ENCODE measurements at places on chromosomes 1 and 21.

GRCh38 chr1:54259546-54260140 lies 59.7 kb downstream of the MRPL37 start:
- no peak for DNase-seq

- no peak for DNase-seq
These were observed 11.7 kb upstream of the MAP3K21 start for GRCh38 chr1:233315718-233316301.

DNA sequence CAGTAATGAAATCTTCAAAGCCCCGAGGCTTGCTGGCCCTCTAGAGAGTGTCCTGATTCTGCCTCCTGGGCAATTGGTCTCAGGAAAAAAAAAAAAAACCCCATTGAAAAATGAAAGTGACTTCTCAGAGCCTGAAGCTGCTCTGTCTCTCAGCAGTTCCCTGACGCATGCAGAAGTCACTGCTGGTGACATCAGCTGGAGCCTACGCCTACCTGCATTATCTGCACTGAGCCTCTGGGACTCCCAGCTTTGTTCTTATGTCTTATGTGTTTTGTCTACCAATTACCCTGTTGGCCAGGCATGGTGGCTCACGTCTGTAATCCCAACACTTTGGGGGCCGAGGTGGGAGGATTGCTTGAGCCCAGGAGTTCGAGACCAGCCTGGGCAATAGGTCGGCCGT lies 10.1 kb upstream of the SLC25A33 start:
- no peak for DNase-seq

DNA sequence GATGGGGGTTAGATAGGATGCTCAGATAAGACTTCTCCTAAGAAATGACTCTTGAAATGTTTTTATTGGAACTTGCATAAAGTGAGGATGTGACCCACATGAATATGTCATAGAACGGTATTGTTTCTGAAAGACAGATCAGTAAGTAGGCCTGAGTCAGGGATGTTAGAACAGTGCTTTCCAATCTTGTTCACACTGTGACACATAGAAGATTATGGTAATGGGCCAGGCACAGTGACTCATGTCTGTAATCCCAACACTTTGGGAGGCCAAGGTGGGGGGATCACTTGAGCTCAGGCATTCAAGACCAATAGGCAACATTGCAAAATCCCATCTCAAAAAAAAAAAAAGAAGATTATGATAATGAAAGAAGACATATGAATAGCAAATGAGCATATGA lies 32.9 kb downstream of the FMO4 start:
- no peak for DNase-seq

DNA sequence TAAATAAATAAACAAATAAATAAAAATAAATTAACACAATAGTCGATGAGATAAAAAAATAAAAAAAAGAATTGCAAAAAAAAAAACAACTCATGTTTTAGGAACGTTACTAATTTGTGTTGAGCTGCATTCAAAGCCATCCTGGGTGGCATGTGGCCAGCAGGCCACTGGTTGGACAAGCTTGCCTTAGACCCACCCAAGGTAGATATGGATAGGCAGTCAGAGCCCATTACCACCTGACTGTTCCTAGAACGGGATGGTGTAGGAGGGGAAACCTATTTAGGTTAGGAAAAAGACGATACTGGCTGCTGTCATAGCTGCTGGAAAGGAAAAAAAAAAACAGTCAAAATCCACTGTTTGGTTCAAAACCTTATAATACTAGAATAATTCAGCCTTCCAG lies 40.8 kb downstream of the HTR6 start:
- no peak for DNase-seq

- no peak for DNase-seq
These were observed 40.2 kb downstream of the APP start for GRCh38 chr21:26130249-26130881.

GRCh38 chr1:66227966-66228365 lies 306.0 kb upstream of the SGIP1 start:
- no peak for DNase-seq

DNA sequence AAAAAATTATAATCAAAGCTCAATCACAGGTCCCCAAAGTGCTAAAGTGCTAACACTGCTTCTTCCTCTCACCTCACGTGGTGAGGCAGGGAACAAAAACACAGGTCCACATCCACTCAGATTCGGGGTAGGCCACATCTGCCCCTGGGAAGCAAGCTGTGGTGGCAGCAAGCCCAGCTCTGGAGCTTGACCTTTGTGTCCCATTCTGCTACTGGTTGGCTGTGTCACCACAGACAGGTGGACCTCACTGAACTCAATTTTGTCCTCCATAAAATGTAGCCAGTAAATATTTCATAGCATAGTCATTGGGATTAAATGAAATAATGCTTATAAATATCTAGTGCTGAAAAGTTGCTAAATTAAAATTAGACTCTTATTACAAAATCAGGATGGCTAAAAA lies 8.5 kb downstream of the AZIN2 start:
- DNase-seq, result no peak

DNA sequence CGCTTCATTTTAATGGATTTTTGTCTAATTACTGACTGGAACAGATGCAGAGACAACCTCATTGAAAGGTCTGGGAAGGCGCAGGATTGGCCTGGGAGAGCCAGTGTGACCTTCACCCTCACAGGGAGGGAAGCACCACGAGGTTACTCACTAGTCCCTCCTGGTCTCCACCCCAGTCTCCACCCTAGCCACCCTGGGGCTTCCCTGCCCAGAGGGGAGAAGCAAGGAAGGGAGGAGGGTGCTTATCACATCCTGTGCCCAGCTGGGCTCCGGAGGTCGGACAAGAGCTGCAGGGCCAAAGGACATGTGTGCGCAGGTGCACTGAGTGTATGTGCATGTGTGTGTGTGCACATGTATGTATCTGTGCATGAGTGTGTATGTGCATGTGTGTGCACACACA lies 220.1 kb upstream of the VAMP3 start:
- no peak for DNase-seq

DNA sequence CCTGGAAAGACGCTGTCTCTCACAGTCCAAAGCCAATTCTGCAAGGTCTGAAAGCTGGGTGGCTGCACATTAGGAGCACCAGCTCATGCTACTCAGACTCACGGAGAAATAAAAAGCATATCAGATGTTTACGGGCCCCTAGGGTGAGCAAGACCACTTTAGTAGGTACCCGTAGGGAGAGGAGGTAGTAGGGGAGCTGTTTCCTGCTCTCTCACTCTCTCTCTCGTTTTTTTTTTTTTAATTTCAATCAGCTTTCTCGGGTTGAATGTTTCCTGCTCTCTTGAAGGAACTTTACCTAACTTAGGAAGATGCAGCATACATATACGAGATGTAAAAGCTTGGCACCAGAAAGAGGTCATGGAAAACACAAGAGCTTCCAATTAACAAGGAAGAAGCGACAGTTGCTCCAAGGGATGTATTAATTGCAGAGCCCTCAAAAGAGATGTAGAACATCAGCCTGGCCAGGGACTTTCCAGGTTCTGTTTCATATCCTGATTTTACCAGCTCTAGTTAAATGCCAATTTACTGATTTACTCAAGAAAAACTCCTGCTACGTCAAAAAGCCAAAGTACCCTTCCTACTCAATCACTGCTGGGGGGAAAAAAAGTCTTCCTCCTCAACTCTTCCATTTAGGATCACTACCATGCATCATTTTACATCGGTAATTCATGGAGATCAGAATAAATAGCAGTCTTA lies 3.1 kb downstream of the LORICRIN start:
- DNase-seq, result no peak

DNA sequence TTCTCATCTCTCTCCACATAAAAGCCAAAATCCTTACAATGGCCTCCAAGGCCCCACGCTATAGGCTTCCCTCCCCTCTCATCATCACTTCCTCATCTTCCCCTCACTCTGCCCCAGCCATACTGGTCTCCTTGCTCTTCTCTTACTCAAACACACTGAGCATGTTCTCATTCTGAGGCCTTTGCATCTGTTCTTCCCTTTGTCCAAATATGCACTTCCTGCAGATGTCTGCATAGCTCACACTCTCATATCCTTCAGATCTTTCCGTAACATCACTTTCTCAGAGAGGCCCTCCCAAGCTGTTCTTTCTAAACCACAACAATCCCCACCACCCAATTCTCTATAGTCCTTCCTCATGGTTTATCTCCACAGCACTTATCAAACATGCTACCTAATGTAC lies 284.1 kb downstream of the HHIPL2 start:
- DNase-seq, result no peak

GRCh38 chr1:44411861-44412260 lies 6.8 kb downstream of the RNF220 start:
- no peak for DNase-seq

Measured in stimulated activated CD4-positive, alpha-beta T cell treated with anti-CD3 and anti-CD28 coated beads, Interleukin-2, amount 100 ng/mL, for 48 hours (primary cell).